ENCODE measurements at places on chromosomes 1 and 21.
A peak's percentile ranks its signal among the peaks of the same experiment; 100 is the strongest.

DNA sequence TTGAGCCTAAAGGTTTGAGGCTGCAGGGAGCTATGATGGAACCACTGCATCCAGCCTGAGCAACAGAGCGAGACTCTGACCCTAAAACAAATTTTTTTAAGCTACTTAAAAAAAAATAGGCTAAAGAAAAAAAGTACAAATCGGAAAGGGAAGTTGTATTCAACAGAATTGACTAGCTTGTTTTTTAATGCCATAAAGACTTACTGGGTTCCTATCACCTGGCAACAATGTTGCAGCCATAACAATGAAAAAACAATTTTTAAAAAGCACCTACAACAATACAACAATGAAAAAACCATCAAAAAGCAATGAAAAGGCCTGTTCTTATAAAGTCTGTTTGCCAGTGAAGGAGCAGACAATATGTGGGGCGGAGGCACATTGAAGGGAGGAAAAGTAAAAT is 20.1 kb upstream of the PIGK start:
- DNase-seq, result no peak

DNA sequence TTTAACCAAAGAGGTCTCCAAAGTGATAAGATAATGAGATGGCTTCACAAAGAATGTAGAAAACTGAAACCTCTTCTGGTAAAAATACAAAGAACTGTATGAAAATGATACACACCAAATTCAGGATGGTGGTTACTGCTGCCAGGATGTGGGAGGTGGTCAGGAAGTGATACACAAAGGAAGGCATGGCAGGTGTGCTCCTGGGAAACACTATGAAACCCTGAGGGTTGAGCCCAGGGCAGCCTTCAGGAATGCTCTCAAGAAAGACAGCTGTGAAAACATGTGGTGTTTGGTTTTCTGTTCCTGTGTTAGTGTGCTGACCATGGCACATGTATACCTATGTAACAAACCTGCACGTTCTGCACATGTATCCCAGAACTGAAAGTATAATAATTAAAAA is 109.3 kb downstream of the NTNG1 start:
- DNase-seq, result no peak

DNA sequence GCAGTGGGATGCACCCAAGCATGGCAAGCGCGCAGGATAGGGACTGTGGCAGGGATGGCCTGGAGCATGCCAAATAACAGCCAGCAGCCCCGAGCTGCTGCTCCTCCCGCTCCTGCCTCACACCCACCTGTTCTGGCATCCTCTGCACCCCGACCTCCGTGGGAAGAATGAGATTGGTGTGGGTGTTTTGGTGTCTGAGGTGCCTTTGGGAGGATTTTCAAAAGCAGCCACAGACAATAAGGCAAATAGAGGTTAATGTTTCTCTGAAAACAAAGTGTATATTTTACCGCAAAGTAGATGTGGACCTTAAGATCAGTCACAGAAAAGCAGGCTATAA is 35.5 kb downstream of the IGFN1 start:
- no peak for DNase-seq

DNA sequence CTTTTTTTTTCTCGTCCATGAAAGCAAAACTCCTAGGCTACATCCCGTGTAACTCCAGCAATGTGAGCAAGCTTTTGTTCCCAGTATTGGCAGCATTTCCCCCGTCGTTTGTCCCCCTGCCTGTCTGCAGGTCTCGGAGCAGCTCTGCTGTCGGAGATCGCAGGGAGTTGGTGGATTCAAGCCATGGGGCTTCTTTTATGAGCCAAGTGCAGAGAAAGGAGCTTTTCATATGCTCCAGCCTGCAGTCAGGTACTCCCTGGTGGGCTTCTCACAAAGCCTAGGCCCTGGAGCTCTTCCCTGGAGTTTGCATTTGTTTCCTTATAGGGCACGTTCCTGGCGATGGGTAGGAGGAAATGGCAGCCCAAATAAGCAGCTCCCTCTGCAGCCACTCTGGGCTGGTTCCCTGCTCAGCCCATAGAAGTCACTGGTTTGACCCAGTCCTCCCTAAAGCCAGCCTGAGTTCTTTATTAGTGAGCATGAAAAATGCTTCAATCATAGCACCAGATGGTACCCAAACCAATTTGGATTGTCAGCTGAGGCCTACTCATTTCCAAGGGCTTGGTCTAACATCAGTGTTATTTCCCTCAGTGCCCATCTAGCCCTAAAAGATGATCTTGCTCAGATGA is 78.3 kb downstream of the NUF2 start:
- peak; percentile 57 for DNase-seq

- DNase-seq, result peak; percentile 69
Observed at GRCh38 chr1:35854989-35855700, 27.9 kb upstream of the AGO1 start.

- DNase-seq, result peak; percentile 73
Observed at GRCh38 chr1:7648761-7649384, 122.2 kb upstream of the VAMP3 start.

DNA sequence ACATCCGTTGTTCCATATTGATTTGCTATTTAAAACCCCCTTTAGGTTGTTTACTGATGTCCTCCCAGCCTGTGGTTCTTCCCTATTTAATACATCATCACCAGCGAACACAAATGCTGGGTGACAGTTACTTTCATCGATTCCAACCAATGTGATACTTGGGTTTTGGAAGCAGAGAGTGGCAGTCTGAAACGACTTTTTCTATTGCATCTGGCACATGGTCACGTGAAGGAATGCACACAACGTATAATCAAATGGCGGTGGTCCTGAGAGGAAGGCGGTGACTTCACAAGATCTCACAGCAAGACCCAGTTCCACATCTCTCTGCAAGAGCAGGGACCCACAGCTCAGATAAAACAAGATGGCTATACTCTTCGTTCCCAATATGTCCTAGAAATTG is 213.9 kb downstream of the DSCAM start:
- no peak for DNase-seq

GRCh38 chr1:104195395-104195794 is 445.7 kb downstream of the AMY1C start:
- DNase-seq, result no peak

GRCh38 chr1:62849031-62849430 is 65.1 kb downstream of the ATG4C start:
- no peak for DNase-seq

DNA sequence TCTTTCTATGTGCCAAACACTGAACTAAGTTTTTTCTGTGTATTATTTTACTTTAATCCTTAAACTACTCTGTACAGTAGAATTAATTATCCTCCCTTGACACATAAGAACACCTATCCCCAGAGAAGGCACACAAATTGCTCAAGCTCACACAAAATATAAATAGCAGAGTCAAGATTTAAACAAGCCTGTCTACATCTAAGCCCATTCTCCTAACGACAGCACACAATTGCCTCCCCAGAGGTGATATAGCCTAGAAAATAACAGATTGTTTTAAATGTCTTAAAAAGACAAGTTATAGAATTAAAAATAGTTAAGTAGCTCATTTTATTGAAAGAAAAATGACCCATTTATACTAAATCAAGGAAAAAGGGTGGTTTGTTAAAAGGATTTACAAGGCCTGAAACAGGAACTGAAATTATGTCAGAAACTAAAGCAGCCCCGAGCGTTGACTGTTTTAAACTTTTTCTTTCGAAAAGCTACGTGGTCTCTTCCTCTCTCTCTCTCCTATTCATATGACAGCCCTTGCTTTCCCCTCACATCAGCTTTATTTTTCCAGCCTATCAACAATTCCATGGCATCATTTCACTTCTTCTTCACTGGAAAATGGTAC is 30.5 kb downstream of the TNFSF18 start:
- peak; percentile 8 for DNase-seq

DNA sequence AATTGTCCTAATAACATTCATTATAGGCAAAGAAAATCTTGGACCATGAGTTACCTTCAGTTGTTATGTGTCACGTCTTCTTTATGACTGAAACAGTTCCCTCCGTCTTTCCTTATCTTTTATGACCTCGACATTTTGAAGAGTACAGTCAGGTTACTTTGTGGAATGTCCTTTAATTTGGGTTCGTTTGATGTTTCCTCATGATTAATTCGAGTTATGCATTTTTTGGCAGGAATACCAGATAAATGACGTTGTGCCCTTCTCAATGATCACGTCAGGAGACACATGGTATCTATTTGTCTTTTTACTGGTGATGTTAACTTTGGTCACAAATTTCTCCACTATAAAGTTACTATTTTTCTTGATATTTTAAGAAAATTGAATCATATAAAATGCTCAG is 17.3 kb upstream of the KLF17 start:
- no peak for DNase-seq

GRCh38 chr1:167665469-167665868 is 35.4 kb downstream of the RCSD1 start:
- DNase-seq, result no peak

DNA sequence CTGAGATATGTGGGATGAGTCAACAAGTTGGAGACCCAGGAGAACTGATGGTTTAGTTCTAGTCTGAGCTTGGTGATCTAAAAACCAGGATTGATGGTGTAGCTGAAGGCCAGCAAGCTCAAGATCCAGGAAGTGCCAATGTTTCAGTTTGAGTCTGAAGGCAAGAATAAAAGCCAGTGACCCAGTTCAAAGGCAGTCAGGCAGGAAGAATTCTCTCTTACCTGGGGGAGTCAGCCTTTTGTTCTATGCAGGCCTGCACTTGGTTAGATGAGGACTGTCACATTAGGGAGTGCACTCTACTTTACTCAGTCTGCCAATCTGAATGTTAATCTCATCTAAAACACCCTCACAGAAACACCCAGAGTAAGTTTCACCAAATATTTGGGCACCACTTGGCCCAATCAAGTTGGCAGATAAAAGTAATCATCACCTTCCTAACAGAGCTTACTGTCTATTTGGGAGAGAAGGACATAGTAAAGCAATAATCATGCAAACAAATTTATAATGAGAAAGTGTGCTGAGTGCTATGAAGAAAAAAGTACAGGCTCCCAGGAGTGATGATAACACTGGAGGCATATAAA is 63.4 kb downstream of the TSEN15 start:
- DNase-seq, result no peak

GRCh38 chr1:79781261-79781660 is 774.7 kb upstream of the ADGRL4 start:
- no peak for DNase-seq

DNA sequence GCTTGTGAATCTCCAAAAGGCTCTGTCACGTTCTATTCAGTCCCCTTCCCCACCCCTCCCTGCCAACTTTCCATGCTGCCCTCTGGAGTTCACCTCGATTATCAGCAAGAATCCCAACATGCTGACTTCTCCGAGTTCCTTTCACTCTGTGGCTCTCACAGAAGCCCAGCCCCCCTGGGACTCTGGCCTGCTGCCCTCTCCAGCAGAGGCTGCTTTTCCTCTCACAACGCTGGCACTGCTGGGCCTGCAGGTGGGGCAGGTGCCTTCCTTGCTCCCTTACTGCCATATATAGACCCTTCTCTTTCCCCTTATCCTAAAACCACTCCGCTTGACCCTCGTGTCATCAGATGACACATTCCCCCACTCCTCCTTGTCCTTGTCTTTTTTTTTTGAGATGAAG is 10.2 kb upstream of the RNF186 start:
- DNase-seq, result no peak

DNA sequence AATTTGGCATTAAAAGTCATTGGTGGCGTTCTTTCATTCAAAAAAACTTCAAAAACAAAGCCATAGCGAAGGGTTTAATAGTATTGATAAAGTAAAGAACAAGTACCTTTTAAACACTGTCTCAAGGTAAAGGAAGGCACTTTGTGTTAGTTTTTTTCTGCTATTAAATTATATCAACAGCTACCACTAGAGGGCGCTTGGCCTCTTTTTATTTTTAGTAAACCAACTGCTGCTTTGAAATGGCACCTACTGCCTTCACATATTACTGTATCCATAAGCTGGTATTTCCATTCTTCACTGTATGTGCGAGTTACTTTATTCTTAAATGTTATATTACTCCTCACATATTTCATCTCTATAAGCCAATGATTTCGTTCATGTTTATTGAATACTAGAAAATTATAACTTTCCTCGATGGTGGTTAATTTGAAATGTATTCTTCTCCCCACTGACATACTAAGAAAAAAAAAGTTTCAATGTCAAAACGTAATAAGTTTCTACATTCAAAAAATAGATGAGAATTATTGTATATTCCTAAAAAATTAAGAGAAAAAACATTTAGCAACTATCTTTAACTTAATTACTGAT is 125.7 kb upstream of the CXADR start:
- peak; percentile 89 for DNase-seq

GRCh38 chr21:17427831-17428483 is 84.9 kb upstream of the CXADR start:
- no peak for DNase-seq

GRCh38 chr1:52355847-52356505 is 10.0 kb downstream of the CC2D1B start:
- DNase-seq, result no peak

DNA sequence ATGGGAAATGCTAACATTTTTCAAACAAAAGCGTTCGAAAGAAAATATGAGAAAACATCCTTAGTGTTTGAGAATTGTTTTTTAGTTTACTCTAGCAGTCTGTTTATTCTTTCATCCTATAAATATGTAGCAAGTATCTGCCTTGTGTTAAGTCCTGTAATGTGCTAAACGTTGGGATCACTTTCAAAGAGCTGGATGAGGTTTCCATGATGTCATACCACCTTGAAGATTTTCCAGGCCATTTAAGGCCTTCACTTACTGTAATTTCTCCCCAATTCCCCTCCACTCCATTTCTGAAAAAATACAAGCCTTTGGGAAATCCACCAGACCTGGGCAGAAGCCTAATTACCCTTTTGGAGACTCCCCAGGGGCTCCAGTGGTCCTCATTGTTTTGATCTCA is 24.2 kb upstream of the CTBS start:
- DNase-seq, result peak; percentile 48

- DNase-seq, result no peak
Observed at GRCh38 chr1:228755800-228756199, 20.5 kb downstream of the RHOU start.

- DNase-seq, result no peak
Observed at GRCh38 chr1:71623888-71624287, 543.1 kb upstream of the ZRANB2 start.

- DNase-seq, result no peak
Observed at GRCh38 chr1:1253314-1253713, 6.8 kb upstream of the C1QTNF12 start.

DNA sequence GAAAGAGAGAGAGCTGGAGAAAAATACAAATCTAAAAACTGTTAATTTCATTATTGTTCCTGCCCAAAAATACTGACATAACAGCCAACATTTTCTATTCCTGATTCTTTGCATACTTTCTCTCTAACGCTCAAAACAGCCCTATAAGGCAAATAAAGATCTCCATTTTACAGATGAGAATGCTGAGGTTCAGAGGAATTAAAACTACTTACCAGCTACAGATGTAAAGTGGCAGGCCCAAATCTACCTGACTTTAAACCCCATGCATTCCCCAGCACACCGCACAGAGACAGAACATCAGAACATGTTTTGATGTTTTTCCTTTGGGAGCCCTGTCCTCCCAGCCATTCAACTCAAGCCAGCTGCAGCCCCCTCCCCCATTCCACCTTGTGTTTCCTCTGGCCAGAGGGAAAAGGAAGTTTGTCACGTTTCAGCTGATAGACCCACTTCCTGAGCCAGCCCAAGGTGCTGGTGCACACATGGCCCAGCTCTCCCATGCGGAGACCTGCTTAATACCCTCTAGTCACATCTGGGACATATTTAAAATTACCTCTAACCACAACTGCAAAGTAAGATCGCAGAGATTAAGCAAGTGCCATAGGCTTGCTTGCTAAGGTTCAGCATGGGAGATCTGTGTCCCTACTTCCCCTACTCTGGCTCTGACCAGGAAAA is 133.1 kb upstream of the NFIA start:
- DNase-seq, result no peak

- no peak for DNase-seq
Observed at GRCh38 chr1:154983776-154984466, 777 bp downstream of the FLAD1 start.
